ENCODE measurements at places on chromosomes 6 and 20.

GRCh38 chr20:62588458-62589149 is 53.7 kb upstream of the SLCO4A1 start:
- no peak for DNase-seq

- no peak for DNase-seq
Measured at GRCh38 chr6:5506149-5506548, 244.8 kb downstream of the FARS2 start.

DNA sequence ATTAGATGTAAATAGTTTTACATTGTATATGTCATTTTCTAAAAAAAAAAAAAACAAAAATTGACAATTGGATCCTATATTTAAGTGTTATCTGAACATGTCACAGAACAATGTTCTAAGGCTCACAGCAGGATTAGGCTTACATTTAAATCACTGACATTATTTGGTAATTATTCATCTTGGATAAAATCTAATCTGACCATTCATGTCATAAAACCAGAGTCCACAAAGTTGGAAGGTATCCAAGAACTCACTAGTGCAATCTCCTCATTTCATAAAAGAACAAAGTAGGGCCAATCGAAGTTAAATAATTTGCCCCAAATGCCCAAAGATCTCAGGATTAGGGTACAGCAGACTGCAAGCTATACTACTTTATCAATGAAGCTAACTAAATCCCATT is 73.0 kb downstream of the PDSS2 start:
- DNase-seq, result no peak

- no peak for DNase-seq
Measured at GRCh38 chr6:3208098-3208774, 19.2 kb downstream of the TUBB2B start.

GRCh38 chr6:5082487-5083306 is 2.4 kb upstream of the PPP1R3G start:
- no peak for DNase-seq

- no peak for DNase-seq
Measured at GRCh38 chr6:170503414-170503761, 49.7 kb downstream of the PSMB1 start.

DNA sequence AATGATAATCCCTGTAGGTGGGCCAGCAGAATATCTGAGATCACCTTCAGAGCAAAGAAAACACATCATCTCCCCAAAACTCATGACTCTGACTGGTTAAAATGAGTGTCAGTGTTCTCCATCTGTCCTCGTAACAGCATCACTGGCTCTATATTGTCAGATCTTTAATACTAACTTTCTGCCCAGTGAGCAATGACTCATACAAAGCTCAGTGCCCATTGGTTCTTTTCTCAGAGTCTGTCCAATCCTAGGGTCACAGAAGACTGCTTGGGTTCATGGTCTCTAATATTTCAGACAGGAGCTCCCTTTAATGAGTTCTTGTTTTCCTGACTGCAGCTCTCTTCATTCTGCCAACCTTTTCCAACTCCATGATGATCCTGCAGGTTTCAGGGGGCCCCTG is 36.4 kb downstream of the HLA-DPB1 start:
- DNase-seq, result no peak
